Activated naive CD8-positive, alpha-beta T cell treated with anti-CD3 and anti-CD28 coated beads, Interleukin-2, amount 10 ng/mL, durations not matched to agents 7 days and 5 days (primary cell): ENCODE measurements at places on chromosomes 2 and 18. TPM values are rescaled to one million over a fixed set of nuclear protein-coding genes. Genes with fewer than 3 reads are reported as not detected.

C1GALT1C1L gene
- not detected for total RNA-seq

MRO gene
- not detected for total RNA-seq

VWC2L gene
- not detected for total RNA-seq

DNA sequence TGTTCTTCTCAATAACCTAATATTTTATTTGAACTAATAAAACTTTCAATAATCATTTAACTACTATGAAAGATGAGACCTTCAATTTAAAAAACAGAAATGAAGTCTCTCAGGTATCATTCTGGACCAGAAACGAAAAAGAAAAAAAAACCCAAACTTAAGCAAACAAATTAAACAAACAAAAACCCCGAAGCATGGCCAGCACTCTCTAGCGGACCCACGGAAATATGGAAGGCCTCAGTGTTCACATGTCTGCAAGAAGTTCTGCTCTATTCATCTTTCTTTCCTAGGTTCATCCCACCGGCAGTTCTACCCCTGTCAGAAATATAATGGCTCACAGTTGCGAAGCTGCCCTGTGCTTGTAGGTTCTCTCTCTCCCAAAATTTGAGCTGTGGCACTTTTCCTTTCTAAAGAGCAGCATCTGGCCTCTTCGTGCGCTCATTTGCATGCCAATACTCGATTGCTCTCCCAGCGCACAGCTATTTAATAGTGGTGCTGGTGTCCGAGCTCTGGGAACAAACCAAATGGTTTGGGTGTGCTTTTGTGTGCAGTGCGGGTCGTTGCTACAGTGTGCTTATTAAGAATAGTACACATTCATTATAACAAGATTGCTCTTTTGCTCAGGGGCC, 129.0 kb upstream of the ZEB2 start:
- no peak overlapping the region for H3K27ac ChIP-seq
- H3K27me3 ChIP-seq = peaks cover 3% of the 10 kb centered on the region
- DNase-seq = no peak

GRCh38 chr2:173938700-173939384, 26.3 kb downstream of the SP3 start:
- H3K4me3 ChIP-seq = no peak overlapping the region
- no peak overlapping the region for H3K27ac ChIP-seq
- H3K4me1 ChIP-seq = peaks cover 33% of the 10 kb centered on the region
- H3K36me3 ChIP-seq = peaks cover 34% of the 10 kb centered on the region

DNA sequence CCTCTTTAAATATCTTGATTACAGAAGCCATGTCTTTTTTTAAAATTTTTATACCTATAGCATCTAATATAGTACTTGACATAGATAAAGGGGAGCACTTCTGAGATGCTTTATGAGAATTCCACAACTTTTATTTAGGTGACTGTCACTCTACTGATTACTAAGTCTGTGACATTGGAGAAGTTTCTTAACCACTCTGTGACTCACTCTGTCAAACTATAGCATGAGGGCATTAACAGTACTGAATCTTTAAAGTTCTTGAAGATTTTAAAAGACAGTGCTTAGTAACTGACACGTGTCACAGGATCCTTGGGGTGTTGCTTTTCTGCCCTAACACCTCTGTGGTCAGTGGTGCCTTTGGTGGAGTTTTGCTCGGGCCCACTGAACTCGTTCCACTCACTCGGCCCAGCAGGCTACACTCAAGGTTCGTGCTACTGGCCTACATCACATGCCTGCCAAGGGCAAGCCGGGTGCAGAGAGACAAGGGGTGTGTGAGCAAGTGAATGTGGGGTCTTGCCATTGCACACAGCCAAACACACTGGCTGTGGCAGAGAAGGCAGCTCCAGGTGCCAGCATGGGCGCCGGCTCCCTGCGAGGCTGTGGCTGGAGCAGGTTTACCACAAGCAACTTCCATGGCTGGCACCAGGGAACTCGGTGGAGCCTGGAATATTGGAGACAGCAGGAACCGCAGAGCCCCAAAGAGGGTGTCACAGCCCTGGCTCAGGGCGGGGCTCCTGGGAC, 734.0 kb upstream of the CDH7 start:
- H3K4me1 ChIP-seq = no peaks in the 10 kb centered on the region
- H3K27me3 ChIP-seq = no peaks in the 10 kb centered on the region
- DNase-seq = no peak

DNA sequence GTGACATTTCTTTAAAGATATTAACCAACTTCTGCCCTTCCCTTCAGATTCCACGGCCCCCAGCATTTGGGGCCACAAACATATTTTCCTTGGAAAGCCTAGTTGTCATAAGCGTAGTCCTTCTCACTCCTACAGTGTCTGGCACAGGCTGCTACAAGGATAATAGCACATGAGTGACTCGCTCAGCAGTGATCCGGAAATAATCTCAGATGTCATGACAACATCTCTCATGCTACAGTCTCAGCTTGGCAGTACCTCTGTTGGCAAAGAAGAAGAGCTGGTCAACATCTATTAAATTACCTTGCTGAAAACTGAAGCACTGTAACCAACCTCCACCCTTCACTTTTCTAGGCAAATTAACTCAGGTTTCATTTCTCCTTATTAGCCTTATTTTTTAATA, 351.7 kb downstream of the RAD51AP2 start:
- no peaks in the 10 kb centered on the region for H3K27me3 ChIP-seq
- H3K4me1 ChIP-seq = no peaks in the 10 kb centered on the region
- no peak overlapping the region for H3K4me3 ChIP-seq
- DNase-seq = no peak
- no peak overlapping the region for H3K27ac ChIP-seq

DNA sequence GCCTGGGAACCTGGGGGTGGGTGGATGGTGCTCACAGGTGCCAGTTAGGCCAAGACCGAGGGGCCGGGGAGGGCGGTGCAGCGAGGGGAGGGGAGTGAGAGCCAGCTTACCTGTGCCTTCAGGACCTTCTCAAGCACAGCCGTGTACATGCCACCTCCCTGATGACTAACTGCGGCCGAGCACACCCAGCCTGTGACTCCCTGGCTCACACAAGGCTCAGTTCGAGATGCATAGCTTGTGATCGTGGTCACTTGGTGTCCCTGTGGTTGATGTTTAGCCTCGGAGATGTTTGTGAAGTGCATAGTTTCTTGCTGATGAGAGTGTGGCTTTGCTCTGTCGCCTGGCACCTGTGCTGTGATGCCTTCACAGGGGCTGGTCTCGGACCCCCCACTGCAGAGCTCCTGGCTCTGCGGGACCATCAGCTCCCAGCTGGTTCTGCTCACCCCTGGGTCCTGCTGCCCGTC, 84.5 kb upstream of the ODC1 start:
- no peak overlapping the region for H3K4me3 ChIP-seq
- peaks cover 9% of the 10 kb centered on the region for H3K4me1 ChIP-seq
- DNase-seq = no peak
- H3K27ac ChIP-seq = no peak overlapping the region
- H3K36me3 ChIP-seq = peaks cover 1% of the 10 kb centered on the region

GRCh38 chr2:108243566-108243965, 3.8 kb downstream of the SULT1C3 start:
- no peaks in the 10 kb centered on the region for H3K4me1 ChIP-seq
- no peaks in the 10 kb centered on the region for H3K36me3 ChIP-seq
- H3K27me3 ChIP-seq = no peaks in the 10 kb centered on the region
- no peak overlapping the region for H3K4me3 ChIP-seq
- no peak overlapping the region for H3K27ac ChIP-seq

GRCh38 chr18:41410006-41410405, 545.0 kb upstream of the PIK3C3 start:
- no peak overlapping the region for H3K4me3 ChIP-seq
- H3K27ac ChIP-seq = no peak overlapping the region
- H3K27me3 ChIP-seq = no peaks in the 10 kb centered on the region

GRCh38 chr2:238698451-238699306, 149.2 kb upstream of the TWIST2 start:
- no peak overlapping the region for H3K4me3 ChIP-seq
- no peaks in the 10 kb centered on the region for H3K27me3 ChIP-seq
- H3K27ac ChIP-seq = no peak overlapping the region
- DNase-seq = no peak
- H3K4me1 ChIP-seq = no peaks in the 10 kb centered on the region
- H3K36me3 ChIP-seq = no peaks in the 10 kb centered on the region

GRCh38 chr2:31434911-31435310, 20.4 kb upstream of the XDH start:
- no peak overlapping the region for H3K4me3 ChIP-seq
- no peak overlapping the region for H3K27ac ChIP-seq
- no peaks in the 10 kb centered on the region for H3K36me3 ChIP-seq
- no peaks in the 10 kb centered on the region for H3K27me3 ChIP-seq
- DNase-seq = no peak

GRCh38 chr2:66733364-66733999, 298.6 kb downstream of the MEIS1 start:
- no peak overlapping the region for H3K4me3 ChIP-seq
- H3K27me3 ChIP-seq = no peaks in the 10 kb centered on the region
- H3K36me3 ChIP-seq = no peaks in the 10 kb centered on the region
- H3K4me1 ChIP-seq = no peaks in the 10 kb centered on the region
- no peak overlapping the region for H3K27ac ChIP-seq

DNA sequence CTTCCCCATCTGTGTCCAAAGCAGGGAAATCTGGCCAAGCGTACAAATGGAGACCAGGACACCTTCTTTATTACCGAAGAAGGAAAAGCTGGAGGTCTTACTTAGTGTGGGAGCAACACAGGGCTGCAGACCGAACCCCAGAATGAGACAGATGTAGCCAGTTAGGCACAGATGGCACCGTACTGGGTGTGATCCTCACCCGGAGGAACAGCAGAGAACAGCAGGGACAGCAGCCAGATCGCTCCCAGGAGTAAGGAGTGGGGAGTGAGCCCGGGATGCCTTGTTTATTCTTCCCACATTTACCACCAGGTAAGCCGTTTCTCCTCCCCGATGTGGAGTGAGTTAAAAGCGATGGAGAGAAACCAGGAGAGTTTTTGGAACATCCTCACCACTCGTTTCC, 150.7 kb upstream of the SPRED2 start:
- no peak overlapping the region for H3K4me3 ChIP-seq
- no peak for DNase-seq
- H3K4me1 ChIP-seq = no peaks in the 10 kb centered on the region
- H3K27me3 ChIP-seq = peaks cover 11% of the 10 kb centered on the region
- H3K36me3 ChIP-seq = no peaks in the 10 kb centered on the region
- no peak overlapping the region for H3K27ac ChIP-seq

- H3K4me3 ChIP-seq = no peak overlapping the region
- no peak for DNase-seq
- H3K27me3 ChIP-seq = peaks cover 11% of the 10 kb centered on the region
- no peaks in the 10 kb centered on the region for H3K4me1 ChIP-seq
Measured at GRCh38 chr2:204197336-204198005, 260.9 kb downstream of the ICOS start.
